Activated T-cell treated with anti-CD3 and anti-CD28 coated beads for 48 hours (primary cell): ENCODE measurements at places on chromosomes 16 and 17.

DNA sequence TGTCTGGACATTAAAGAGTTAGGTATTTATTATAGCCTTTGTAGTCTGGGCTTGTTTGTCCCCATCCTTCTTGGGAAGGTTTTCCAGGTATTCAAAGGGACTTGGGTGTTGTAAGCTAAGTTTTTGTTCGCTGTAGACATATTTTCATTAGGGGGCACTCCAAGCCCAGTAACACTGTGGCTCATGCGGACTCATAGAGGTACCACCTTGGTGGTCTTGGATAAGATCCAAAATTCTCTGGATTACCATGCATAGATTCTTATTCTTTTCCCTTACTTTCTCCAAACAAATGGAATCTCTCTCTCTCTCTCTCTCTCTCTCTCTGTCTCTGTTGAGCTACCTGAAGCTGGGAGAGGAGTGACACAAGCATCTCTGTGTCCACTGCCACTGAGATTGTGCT is 48.9 kb downstream of the ERCC4 start:
- DNase-seq: no peak

DNA sequence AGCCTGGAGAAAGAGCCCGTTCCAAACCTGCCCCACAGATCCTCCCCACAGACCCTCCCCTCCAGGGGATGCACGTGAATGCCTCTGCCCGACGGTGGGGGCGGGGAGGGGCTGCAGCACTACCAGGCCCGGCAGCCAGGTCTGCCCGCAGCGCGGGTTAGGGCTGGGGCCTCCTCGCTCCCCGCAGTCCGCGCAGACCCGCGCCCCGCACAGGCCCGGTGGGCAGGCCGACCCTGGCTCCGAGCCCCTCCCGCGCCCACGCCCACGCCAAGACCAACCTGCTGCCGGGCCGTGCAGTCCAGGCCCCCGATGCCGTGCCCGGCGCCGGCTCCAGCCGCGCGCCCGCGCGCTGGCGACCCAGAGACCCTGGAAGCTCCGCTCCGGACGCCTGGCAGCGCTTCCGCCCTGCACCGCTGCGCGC is at the start of gene RPUSD1:
Gene RPUSD1 (minus strand): TSS at position 404 of the 421 bp plus-strand sequence. CDS start 644 bp downstream, outside the sequence.
- DNase-seq: no peak

GRCh38 chr16:3004781-3005284 is 7.9 kb upstream of the CLDN9 start:
- DNase-seq: no peak

GRCh38 chr16:70772493-70772892 is 28.5 kb downstream of the VAC14 start:
- no peak for DNase-seq

GRCh38 chr17:36885771-36886377 is 51.4 kb upstream of the LHX1 start:
- no peak for DNase-seq

DNA sequence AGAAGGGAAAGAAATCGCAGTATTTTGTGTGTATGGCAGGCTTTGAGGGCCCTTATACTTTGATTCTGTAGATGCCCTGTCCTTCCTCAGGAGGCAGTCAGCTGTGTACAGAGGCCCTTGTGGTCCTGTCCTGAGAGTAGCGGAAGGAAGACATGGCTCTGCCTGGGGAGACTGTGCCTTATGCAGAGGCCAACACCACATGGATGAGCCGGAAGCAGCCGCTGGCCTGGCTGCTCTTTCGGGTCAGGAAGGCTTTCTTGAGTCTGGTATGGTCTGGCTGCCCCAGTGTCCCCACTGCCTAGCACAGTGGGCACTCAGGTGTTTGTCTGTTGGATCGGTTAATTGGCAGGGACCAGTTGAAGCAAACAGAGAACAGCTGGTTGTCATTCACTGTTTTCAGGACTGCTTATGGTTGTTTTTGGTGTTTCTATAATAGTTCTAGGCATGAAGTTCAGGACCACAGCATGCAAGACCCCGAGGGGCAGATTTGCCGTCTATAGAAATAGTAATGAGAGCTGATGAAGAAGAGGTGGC is 12.4 kb downstream of the USP10 start:
- DNase-seq: no peak

DNA sequence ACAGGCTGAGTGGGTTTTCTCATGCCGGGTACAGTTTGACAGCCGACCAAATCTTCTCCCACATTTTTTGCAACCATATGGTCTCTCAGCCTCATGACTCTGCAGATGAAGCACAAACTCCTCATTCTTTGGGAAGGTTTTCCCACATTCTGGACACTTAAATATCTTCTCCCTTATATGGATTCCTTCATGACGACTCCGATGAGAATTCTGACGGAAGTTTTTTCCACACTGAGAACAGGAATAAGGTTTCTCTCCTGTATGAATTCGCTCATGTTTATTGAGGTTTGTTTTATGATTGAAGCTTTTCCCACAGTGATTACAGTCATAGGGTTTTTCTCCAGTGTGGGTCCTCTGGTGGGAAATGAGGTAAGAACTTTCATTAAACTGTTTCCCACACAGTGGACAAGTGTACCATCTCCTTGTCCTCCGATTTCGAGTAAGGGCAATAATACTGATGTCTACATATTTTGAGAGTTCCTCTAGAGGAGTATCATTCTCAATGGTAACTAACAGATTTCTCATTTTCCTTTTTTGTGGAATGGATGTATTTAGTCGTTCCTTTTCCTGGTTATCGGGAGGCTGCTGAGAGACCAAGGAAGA is 10.9 kb downstream of the ZNF200 start:
- DNase-seq: no peak

DNA sequence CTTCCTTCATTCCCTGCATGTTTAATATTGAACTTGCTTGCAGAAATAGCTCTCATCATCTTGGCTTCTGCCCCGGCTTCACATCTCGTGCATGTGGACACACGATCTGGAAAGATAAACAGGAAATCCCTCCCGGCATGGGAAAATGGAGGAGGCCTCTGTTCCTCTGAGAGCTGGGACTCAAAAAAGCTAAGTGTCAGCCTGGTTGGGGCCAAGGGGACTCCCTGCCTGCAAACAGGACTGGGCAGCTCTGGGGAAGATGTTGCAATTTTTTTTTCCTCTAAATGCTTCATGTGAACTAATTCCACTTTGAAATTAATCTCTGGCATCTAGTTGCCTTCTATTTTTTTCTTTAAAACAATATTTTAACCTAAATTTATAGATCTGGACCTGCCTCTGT is 24.8 kb downstream of the ITPRIPL2 start:
- DNase-seq: no peak

DNA sequence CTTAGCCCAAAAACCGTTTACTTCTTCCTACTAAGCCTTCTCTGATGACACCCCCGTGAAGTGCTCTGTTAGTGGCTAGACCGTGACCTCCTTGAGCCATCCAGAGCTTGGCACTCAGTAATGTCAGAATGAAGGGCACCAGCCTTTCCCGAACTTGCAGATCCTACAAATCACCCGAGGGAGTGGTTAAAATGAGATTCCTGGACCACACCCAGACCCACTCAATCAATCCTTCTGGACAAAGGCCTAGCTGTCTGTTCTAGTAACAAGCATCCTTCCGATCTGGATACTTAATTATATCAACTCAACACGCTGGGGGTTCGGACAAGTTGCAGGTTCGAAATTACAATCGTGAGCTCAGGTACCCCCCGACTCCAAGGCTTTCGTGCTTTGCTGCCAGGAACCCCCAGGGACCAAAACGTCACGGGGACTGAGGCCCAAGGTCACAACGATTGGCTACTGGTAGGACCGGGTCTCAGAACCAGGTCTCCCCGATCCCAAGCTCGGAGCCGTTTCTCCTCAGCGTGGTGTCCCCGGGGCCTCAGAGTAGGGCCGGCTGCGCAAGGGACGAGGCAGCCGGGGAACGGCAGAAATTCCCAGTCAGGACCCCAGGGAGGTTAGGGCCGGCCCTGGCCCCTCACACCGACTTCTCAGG is 527 bp downstream of the CIAPIN1 start:
- no peak for DNase-seq

DNA sequence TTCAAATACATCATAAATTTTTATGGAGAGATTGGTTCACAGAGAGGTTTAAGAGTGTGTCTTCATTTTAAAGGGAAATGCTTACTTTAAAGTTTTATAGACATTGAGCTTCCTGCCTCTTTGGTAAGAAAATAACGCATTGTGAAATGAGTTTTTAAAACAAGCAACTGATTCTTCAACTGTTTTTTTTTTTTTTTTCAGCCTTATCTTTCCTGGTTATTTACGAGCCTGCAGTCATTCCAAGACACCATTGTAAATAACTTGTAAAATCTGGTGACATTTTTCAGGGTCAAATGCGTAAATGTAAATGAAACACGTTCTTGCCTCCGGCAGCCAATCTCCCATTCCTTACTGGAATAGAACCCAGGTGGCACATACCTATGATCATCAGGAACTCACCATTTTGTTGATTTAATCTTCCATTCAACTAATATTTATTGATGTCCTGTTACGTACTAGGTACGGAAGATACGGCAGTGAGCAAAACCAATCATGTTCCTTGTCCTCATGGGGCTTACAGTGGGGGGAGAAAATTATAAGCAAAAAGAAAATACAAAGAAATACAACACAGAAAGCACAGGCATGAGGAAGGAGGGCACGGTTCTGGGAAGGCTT is 33.2 kb upstream of the CDYL2 start:
- DNase-seq: no peak

DNA sequence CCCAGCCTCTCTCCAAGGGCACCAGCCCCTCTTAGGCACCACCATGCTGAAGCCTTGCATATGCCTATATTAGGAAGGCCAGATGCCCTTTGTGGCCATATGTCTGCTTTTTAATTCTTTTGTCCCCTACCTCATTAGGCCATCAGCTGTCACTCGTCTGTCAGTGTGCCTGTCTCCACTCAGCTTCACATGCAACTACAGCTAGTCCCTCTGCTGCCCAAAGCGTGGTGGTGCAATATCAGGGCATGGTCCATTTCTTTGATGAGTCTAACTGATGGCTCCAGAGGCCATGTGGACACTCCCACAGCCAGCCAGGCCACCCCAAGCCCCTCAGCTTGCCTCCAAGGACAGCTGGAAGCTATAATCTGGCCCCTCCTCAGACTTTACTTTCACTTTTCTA is 36.3 kb downstream of the MYO18A start:
- no peak for DNase-seq

GRCh38 chr16:68739964-68740627 is 3.0 kb downstream of the CDH1 start:
- no peak for DNase-seq

- DNase-seq: no peak
These were observed 61.3 kb downstream of the C16orf95 start for GRCh38 chr16:87255866-87256265.

DNA sequence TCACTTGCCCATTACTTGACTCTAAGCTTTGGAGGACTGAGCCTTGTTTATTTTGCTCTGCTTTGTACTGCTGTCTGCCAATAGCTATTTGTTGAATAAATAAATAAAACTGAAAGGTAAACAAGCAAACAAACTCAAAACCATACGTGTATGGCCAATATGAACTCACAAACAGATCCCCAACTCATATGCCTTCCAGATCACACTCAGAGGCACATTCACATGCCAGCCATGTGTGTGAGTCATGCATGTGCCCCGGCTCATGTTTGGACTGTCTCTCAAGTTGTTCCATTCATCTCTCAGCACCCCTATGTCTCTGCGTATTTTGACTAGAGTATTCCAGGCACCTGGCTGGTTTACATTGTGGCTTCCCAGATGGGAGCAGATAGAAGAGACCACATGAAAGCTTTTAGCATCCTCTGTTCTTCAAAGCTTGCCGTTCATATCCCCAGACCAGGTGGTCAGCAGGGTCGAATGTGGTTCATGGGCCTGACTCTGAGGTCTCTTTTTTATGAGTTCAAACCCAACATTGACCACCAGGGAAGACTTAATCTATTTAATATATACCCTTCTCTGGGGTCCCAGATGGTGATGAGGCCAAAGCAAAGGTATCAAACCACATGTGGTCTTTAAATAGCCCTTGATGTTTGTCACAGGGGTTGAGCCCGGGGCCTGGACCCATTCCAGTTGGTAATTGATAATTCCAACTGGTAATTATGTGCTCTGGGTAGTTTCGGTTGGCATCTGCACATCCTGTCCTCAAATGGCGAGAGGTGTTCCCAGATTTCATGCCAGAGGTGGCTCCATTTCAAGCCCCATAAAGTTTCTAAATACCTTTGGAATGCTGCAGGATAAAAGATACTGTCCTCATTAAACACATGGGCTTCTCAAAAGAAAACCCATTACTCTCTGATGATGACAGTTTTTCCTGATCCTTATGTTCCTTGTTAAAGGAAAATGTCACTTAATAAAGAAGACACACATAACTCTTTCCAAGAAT is 287.3 kb upstream of the MAF start:
- no peak for DNase-seq

GRCh38 chr16:68021490-68021889 is 1.5 kb downstream of the DDX28 start:
- no peak for DNase-seq

DNA sequence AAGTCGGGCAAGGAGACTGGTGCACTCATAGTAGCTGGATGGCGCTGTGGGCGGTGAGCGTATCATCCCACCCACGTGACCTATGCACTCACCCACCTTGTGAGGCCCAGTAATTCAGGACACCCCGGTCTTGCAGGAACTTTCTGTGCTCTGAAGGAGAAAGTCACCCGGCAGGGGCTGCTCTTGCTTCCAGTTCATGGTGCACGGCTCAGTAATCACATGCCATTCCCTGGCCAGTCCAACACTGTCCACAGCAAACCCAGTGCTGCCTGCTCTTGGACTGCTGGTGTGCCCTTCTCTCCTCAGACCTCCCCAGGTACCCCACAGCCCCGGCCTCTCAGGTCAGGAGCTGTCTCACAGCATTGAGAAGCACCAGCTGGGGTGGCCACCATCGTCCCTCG is 16.4 kb upstream of the RHBDF2 start:
- no peak for DNase-seq

DNA sequence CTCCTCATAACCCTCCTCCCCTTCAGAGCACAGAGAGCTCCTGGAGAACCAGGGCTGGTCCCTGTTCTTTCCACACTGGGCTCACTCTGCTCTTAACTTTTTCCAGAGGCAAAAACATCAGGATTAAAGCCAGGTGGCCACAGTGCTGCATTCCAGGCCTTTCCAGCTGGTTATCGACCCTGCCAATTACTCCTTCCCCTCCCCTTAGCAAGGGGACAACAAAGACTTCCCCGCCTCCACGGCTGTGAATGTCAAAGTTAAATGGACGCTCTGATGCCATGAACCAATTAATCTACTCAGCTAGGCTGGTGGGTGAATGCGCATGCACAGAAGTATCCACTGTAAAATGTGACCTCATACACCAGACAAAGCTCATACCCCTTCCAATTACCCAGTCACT is 23.1 kb downstream of the ACLY start:
- DNase-seq: no peak

GRCh38 chr17:7559320-7560171 is 996 bp downstream of the TNFSF13 start:
- DNase-seq: no peak

DNA sequence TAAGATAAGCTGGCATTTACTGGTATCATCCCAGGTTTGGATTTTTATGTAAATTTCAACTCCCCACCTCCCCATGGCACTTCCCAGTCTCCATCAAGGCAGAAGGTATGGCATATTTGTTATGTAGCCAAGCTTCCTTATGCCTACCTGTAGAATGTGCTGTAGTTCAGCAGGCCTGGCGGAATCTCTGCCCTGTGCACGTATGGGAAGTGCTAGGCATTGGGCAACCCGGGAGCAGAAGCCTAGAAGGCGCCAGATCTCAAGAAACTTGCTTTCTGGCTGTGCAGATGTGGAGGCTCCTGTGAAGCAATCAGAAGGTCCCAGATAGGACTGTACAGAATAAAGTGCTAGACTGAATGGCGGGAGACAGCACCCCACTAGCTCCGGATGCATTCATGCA is 64.7 kb downstream of the SNX20 start:
- no peak for DNase-seq
